ENCODE measurements at places on chromosomes 4 and X.

DNA sequence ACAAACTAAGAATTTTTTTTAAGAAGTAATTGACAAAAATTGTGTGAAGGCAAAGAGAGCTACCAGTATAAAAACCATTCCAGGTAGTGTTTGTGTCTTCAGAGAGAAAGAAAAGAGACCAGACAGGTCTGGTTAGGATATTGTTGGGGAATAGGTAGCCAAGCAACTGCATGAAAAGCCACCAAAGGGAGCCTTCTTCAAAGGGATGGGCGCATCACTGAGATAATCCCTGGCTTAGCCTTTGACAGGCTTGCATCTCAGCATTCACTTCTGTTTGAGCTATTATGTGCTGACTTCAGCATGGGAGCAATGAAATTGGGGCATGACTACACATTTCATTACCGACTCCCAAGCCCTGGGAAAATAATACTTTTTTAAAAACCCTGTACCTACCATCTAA lies 496.6 kb downstream of the IL1RAPL1 start:
- DNase-seq: no peak

DNA sequence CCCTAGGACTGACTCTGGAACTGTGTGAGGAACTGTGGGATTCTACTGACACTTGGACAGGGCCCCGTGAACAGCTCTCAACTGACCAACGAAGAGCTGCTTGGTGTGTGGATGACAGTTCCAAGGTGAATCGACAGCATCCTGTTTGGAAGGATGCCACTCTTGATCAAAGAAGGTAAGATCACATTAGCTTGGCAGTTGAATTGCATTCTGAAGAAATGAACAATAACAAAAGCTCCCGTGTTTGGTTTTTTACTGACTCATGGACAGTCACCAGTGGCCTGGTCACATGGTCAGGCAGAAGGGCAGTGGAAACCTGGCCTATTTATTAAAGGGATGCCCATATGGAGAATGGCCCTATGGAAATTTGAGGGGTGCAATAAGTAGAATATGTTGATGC lies 33.1 kb upstream of the GPR34 start:
- no peak for DNase-seq

DNA sequence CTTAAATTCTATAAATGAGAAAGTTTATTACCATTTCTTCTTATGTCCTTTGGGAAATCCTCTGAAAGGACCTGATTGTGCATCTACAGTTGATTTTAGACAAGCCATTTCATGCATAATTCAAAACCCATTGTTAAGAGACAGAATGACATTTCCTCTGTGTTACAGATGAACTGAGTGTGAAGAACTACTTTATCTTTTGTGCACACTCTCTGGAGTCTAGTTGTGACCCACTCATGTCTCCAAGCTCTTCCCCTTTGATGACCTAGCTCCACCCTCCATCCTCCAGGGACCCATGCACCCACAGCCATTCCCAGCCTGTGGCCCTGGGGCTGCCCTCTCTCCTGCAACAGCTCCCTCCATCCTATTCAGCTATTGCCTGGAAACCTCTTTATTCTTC lies 57.5 kb upstream of the BMPR1B start:
- DNase-seq: no peak

- DNase-seq: no peak
Measured at GRCh38 chrX:1581132-1581531, 10.3 kb upstream of the AKAP17A start.

DNA sequence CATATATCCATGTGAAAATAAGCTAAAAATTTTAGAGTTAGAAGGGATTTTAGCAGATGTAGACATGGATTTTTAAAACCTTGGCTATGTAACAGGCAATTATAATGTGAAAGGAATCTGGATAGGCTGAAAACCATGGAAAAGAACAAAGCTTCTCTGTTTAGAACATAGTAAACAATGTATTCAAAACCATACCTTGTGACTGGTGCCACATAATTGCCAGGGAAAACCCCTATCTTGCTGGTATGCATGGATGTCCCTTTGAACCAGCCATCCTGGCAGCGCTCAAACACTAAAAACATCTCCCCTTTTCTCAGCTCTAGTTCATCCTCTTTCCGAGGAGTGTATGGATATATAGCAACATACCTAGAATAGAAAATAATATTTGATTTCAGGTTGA lies 110.6 kb upstream of the CBR4 start:
- no peak for DNase-seq

GRCh38 chrX:69222103-69223090 lies 57.1 kb upstream of the PJA1 start:
- peak; percentile 10 for DNase-seq

DNA sequence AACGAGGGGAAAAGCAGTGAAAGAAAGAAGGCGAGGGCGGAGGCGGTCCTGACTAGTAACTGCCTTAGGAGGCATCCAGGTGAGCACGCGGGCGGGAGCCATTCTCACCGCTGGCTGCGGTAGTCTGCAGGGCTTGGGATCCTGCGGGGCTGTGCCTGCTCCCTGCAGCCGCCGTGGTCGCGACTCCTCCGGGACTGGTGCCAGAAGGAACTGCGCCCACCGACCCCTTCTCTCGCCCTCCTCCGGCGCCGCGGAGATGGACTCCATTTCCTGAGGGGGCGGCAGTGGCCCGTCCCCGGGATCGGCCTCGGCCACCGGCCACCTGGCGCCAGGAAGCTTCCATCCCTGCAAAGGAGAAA lies 543 bp downstream of the NFXL1 start:
- no peak for DNase-seq

GRCh38 chr4:110107866-110108265 lies 90.5 kb downstream of the ELOVL6 start:
- DNase-seq: peak; percentile 45

DNA sequence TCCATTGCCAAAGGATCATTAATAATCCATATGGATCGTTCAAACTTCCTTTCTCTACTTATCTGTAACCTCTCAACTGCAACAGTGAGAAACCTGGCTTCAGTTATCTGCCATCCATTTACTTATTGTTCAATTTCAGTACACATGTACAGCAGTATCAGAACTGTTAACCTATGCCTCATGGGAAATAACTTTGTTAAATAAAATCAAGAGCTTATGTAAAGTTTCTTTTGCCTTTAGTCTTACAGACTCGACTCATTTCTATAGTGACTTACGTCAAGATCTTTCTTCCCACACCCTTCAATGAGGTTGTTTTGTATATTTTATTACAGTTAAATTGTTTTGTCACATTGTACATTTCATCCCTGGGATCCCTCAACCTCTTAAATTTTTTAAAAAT lies 11.4 kb downstream of the UBQLN2 start:
- no peak for DNase-seq

DNA sequence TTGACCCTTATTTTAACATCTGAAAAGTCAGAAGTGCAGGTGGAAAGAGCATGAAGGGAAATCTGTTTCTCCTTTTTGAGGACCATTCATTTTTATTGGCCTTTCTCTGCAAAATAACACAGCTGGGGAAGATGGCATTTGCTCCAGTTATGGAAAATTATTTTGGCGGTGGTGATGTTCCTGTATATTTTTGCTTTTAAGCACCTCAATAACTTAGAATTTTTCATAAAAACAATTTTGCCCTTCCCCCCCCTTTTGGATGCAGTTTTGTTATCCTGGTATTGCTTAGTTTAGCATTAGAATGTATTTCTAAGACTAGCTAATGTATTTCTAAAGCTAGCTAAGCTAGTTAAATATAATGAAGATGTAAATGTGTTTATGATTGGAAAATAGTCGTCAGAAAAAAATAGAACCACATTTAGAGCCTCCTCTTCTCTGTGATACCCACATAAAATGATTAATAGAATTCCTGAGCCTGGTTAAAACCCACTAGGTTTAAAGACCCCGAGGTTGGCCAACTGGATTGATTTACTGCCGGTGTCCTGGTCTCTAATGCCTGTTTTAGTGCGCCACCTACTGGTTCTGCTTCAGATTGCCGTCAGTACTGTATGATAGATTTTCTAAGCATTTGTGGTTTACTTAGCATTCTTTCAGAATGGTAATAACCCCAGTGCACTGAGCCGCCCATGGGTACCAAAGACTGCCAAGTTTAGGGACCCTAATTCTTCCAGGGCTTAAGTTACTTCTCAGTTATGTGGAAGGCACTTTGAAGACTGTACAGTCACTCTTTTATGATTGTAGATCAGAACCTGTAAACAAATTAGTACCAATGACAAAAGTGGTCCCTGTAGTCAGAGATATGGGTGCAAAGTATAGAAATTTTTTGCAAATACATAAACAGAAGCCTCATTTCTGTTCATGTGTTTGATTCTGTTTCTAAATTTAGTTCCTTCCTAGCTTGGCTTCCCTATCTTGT lies 11.4 kb downstream of the KLF3 start:
- peak; percentile 56 for DNase-seq

- DNase-seq: no peak
Measured at GRCh38 chr4:121243485-121243884, 79.4 kb upstream of the TNIP3 start.

- no peak for DNase-seq
Measured at GRCh38 chr4:108607079-108607815, 13.1 kb upstream of the RPL34 start.

DNA sequence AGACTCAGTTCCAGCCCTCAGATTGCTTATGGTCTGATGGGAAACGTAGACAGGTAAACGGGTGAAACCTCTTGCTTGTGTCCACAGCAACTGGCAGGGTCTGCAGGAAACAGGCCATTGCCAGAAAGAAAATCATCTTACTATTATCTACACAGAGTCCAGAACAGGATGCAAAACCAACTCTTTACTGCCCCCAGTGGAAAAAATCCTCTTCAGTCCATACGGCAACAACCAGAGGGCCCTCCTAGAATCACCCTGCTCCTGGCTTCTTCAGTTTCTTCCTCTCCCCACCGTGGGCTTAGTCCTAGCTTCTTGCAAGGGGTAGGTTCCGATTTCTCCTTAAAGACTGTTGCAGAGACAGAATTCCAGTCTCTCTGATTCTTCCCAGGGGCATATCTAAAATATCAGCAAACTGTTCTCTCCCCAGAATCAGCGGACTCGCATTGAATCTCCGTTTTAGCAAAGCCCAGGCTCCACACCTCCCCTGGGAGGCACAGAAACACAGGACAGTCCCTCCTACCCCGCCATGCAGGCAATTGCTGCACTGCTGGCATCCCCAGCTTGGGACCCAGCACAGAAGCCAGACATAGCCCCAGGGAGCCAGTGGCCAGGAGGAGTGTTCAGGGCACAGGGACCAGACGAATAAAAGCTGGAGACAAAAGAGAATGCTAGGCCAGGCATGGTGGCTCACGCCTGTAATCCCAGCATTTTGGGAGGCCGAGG lies 41.0 kb upstream of the SH3RF1 start:
- no peak for DNase-seq

DNA sequence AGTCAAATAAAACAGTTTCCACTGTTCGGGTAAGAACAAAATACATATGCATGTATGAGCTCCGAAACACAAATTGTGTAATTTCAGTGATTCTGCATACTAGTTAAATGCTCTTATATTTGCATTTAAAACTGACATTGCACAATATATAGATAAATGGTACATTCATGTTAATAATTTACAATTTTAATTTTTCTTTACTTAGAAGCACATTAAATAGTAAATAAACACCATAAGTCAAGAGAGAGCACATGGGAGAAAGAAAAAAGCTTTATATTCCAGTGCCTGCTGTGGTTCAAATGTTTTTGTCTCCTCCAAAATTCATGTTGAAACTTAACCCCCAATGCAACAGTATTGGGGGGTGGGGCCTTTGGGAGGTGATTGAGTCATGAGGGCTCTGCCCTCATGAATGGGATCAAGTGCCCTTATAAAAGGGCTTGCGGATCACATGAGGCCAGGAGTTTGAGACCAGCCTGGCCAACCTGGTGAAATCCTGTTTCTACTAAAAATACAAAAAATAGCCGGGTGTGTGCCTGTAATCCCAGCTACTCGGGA lies 322.9 kb downstream of the BCOR start:
- no peak for DNase-seq

DNA sequence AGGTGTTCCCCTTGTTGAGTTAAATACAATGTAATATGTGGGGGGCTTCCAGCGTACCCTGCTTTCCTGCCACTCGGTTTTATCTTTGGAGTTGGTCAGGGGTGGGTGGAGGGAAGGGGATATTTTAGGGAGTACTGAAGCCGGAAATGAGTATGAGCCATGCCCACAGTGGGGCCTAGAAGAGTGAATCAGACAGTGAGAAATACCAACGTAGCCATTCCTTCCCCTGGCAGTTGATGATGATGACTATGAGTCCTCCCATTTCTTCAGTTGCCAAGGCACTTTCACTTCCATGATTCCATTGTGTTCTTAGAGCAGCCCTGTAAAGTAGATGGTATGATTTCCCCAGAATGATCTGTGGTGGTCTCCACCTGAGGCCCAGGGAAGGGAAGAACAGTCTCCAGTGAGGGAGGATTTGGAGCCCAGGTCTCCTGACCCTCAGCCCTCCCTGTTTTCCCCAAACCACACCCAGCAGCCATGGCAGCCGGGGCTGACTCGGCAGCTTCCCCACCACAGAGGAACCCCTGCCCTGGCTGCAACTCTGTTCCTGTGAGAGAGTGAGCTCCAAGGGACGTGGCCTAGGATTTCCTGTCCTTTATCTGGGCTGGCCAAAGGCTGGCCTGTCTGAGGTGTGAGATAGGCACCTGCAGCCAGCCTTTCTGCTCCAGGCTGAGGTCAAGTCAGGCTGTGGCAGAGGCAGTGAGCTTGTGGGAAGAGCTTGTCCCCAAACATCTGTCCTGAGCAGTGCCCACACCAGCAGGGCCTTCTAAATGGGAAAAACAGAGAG lies 52.7 kb downstream of the STARD8 start:
- DNase-seq: no peak

DNA sequence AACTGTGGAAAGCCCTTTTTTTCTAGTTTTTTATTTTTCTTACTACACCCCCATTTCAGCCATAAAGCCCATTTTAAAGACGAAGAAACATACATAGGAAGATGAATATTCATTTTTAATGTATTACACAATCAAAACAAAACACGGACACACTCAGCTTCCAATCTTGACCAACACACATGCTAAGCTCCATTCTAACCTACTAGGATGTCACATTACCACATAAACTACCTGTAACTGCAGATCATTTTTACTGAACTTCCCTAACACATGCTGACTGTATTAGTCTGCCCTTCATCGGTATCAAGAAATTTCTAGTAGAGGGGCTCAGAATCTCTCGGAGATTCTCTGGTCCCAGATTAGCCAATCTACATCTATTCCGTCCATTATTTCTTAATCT lies 1.8 kb downstream of the CCNI start:
- no peak for DNase-seq

GRCh38 chr4:67750691-67751090 lies 3.5 kb downstream of the GNRHR start:
- no peak for DNase-seq

DNA sequence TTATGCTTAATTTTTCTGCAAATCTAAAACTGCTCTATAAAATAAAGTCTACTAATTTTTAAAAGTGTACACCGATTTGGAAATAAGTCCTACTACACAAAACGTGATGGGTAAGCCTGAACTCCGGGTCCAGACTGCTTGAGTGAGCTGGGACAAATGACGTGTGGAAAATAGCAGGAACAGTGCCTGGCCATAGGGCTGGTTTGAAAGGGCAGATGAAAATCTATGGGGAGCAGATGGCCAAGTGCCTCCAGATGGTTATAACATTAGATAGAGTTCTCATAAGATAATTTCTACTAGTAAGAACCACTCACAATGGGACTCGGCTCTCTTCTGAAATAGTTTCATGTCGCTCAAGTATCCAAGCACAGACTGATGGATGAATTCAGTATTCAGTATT lies 52.5 kb downstream of the F11 start:
- DNase-seq: no peak

GRCh38 chrX:109448282-109448938 lies 33.5 kb downstream of the GUCY2F start:
- DNase-seq: no peak

All from skeletal muscle cell (primary cell).